ENCODE measurements at places on chromosomes 7 and 10.
A peak's percentile ranks its signal among the peaks of the same experiment; 100 is the strongest.

- peak; percentile 79 for DNase-seq
Measured at GRCh38 chr10:120336911-120337540, 120.0 kb upstream of the PLPP4 start.

GRCh38 chr7:95608359-95609173 is 12.2 kb upstream of the PDK4 start:
- DNase-seq, result no peak

DNA sequence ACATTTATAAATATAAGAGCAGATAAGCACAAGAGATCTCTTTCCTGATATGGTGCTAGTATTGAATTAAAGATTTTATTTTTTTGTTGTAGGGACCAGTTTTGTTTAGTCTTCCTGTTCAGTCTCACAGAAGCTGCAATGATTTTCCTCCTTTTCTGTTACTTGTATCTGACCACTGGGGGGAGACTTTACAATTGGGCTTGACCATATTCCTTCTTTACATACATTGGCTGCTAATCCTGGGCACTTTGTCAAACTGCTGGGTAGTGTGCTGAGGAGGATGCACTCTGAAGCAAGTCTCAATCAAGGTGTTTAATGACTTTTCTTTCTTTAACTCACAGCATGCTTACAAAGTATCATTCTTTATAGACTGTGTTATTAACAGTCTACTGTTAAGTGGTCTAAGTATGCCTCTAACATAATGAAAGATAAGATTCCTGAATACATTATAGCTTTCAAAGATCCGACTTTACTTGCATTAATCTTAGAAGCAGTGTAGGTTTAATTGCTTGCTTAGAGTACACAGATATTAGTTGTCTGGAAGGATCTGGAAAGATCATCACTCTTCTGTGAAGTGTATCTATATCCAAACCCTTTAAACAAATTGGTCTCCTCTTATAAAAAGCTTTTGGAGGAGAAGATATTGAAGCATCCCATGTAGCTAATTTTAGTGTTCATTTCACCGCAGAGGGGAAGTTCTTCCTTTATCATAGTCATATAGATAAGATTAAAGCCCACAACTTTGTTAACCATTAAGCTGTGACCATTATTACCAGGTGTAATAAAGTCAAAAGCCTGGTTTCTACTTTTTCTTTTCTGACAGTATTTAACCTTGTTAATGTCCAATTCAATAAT is 3.1 kb downstream of the PALS2 start:
- no peak for DNase-seq

DNA sequence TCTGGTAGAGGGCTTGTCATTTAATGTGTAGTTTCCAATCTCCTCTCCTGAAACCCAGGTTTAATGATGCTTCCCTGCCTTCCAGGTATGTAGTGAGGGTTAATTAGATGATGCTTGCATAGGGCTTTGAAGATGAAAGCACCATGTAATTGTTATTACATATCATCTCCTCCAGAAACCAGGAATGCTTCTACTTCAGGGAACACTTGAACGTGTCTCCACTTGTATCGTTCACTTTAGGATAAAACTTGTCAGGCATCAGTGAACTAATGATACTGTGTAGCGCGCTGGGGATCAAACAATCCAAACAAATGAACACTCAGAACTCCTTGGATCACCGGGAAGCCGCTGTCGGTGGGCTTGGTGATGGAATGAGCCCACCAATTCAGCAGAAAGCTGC is 260.9 kb upstream of the FZD8 start:
- DNase-seq, result no peak

DNA sequence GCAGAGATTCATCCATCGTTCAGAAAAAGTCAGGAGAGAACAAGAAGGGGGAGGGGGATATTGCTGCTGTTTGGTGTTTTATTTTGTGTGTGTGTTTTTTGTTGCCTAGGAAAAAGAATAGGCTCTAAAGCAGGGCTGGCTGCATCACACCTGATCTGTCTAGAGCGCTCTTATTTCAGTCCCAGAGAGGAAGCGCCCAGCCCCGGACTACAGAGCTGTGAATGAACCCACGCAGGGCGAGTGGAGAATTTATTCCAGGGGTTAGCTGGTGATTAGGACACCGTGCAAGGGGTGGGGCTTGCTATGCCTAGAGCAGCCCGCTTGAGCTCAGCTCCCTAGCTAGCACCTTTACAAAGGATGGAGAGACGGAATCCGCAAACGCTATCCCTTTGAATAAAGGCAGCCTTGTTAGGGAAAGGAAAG is 621 bp upstream of the FAM13C start:
- DNase-seq, result no peak

DNA sequence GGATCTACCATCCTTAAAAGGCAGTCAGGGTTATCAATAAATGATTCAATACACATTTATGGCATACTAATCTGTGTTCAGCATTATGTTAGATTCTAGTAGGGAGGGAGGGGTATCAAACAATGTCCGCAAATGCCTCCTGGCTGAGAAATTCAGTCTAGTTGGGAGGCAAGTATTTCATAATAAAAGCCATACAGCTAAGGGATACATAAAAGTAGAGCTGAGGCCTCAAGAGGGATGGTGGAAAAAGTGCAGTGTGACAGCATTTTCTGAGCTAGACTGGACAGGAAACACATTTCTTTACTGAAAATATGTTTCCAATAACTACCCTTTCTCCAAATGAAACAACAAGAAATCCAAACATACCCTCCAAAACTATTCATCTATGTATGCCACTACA is 152.8 kb upstream of the LRRN3 start:
- DNase-seq, result no peak

DNA sequence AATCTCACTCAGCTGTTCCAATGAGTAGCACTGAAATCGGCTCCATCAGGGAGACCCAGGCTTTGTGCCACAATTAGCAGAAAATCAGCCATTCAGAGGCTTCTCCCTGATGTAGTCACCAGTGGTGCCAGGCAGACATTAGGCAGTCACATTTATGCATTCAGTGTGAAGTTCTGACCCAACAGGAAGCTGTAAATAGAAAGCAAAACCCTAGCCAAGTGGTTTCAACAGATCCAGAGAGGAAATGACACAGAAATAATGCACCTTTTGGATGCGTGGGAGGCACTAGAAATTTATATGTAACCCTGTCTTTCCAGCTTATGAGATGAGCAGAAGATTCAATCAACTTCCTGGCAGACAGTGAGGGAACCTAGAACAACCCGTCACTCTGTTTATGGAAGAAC is 186.4 kb downstream of the PDE1C start:
- no peak for DNase-seq

- no peak for DNase-seq
Measured at GRCh38 chr10:133422223-133422806, 2.1 kb downstream of the SPRN start.

- DNase-seq, result no peak
Measured at GRCh38 chr10:68419376-68419775, 12.3 kb upstream of the RUFY2 start.

DNA sequence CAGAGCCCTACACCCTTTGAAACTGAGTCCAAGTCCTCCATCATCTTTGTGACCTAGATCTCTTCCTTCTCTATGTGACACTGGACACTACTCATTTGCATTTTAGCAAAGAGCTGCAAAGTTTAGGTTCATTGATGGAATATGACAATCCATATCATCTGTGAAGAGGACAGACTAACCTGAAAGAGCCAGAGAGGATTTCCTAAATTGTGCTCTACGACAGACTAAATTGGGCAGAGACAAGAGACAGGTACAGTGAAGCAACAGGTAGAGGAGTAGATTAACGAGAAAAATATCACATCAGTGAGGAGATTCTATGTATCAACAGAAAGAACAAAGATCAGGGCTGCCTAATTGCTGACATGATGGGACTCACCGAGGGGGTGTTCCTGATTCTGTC is at the start of gene TAS2R3:
Gene TAS2R3, plus strand, starts transcription at position 301 of the 400 bp plus-strand sequence. Its CDS starts 62 bp downstream, at position 363.
- no peak for DNase-seq

- no peak for DNase-seq
Measured at GRCh38 chr7:157293413-157293788, 43.4 kb upstream of the DNAJB6 start.

DNA sequence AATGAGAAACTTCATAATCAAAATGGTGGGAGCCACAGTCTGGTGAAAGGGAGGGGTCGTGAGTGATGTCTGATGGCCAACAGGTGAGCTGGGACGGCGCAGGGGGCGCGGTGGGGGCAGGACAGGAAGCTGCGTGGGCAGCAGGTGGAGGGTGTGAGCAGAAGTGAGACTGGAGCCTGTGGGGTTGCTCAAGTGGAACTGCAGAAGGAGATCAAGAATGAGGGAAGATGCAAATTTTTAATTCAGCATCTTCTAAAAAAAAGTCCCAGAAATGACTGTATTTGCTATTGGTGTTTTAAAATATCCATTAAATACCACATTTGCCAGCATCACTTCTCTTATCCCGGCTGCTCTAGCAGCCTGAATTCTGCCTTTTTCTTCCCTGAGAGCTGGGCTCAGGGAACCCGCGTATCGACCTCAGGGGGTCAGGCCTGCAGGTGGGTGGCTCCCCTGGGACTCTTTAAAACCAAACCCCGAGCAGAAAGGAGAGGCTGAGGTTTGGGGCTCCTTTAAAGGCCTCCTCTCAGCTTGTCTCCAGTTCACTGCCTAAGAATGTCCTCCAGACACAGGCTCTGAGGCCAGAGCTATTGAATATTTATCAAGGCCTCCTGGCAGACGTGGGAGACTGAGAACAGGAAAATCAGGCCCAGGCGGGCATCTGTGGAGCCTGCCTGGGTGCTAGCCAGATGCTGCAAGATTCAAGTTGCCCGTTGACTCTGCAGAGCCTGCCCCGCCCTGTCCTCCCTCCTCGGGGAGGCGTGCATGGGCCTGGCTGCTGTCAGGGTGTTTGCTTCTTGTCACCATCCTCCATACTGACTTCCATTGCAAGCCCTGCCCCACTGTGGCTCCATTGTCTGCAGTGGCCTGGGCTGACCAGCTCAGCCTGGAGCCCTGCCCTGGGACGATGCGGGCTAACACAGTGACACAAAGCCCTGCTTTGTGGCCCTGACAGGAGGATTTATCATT is 53.9 kb downstream of the SYPL1 start:
- DNase-seq, result no peak

GRCh38 chr7:128025380-128025779 is 5.9 kb downstream of the LRRC4 start:
- no peak for DNase-seq

DNA sequence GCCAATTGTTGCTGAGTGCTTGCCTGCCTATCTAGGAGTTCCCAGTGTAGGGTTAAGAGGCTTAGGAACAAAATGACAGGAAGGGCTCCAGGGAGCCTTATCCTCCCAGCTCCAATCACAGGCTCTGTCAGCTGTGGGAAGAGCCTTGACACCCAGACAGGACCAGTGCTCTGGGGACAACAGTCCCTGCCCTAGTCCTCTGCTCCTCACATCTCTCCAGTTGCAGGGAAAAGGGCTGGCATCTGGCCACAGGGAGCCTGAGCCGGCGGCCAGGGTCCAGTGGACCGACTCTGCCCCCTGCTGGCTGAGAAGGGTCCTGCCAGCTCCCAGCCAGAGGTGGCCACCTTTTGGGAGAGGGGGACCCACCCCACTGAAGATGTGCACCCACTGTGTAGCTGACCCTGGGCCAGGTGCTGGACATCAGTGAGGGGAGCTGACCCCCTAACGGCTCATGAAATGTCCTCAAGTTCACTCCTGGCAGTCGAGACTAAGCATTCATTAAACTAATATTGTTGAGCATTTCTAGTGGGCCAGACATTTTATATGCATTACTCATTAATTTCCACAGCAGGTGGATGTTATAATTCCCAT is 17.6 kb downstream of the DNAJB12 start:
- peak; percentile 87 for DNase-seq

DNA sequence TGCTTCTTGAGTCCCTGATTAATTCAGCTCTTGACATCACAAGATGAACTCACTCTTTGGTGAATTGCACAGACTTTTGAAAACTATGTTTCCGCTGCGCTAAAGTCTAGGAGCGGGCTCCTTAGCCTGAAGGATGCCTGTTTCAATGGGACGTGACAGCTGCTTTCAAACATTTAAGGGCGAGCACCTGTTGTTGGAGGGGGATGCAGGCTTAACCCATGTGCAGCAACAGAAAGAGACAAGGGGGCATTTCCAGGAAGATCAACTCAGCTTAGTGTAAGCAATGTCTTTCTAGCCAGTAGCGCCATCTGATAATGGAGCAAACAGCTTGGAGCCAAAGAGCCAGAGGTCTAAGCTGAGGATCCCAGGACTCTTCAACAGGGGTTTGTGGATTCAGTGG is 8.4 kb upstream of the PFKFB3 start:
- DNase-seq, result no peak
